Right hindlimb (tissue), 1 donor: ENCODE measurements at places on chromosomes 5 and 9.

DNA sequence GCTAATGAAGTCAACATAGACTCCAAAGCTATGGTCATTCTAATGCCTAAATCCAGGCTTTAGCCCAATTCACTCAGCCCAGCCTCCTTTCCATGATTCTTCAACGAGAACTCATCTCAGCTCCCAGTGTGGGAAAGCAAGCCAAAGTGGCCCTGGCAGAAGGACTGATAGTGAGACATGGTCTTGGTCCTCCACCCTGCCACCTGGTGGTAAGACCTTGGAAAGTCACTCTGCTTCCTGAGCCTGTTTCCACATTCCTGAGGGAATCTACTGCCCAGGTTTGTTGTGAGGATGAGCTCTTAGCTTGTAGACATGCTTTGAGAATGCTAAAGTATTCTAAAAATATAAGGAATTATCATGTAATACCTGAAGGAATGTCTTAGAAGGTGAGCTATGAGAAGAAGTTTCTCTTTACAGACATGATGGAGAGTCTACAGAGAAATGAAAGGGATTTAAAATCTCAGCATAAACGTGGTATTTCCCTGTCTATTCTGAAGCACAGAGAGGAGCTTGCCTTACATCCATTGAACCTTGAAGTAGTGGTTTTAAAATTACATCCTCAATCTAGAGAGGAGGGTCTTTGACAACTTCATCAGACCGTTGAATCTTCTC, 173.5 kb downstream of the TRIM32 start:
- peak; percentile 53 for DNase-seq

GRCh38 chr5:121108725-121109124, 644.6 kb downstream of the PRR16 start:
- no peak for DNase-seq

- DNase-seq, result peak; percentile 21
Measured at GRCh38 chr9:105413525-105413924, 34.3 kb upstream of the FSD1L start.

GRCh38 chr5:13553896-13554295, 390.6 kb downstream of the DNAH5 start:
- peak; percentile 26 for DNase-seq

DNA sequence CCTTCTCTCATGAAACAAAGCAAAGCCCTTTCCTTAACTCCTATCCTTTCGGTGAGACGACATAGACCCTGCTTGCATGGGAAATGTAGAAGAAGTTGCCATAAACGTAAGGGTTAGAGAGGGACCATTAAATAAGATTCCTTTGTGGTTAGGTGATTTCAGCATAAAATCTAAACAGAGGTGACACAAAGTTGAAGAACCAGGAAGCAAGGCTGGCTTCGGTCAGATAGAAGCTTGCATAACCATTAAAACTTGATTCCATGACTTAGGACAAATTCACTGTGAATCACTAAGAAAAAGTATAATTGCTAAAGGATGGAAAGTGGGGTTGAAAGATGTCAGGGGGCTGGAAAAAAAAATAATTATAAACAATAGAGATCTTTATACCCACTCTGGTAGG, 30.9 kb upstream of the ABLIM3 start:
- DNase-seq, result no peak

GRCh38 chr5:90020575-90021538, 388.7 kb downstream of the CETN3 start:
- DNase-seq, result no peak

- peak; percentile 78 for DNase-seq
Measured at GRCh38 chr9:35341585-35341984, 148.3 kb upstream of the RUSC2 start.

DNA sequence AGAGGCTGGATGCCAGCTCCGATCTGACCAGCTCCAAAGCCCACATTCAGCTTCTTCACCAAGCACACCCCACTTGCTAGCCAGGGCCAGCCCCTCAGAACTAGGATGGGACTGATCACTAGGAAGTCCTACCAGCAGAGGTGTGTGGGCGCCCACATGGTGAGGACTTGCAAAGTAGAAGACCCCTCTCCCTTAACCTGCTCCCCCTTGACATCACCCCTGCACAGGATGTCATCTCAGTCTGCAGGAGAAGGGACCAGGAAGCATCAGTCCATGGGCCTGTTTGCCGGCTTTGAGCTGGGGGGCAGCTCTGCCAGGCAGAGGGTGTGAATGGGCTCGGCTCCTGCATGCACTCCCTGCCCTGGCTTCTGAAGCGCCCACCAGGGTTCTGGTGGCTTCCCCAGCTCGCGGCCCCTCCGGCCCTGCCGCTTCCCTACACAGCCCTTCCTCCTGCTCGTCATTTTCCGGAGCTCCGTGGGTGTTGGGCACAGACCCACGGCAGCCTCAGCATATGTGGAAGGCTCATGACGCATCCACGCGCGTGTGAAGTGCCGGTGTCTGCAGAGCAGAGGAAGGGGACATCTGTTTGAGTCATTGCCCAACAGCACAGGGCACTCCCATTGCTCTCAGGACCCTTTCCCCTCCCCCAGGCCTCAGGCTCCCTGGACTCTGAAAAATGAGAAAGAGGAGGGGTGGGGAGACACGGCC, 3.7 kb upstream of the FAM78A start:
- DNase-seq, result peak; percentile 18

GRCh38 chr9:137540536-137540935, 9.7 kb downstream of the PNPLA7 start:
- no peak for DNase-seq

DNA sequence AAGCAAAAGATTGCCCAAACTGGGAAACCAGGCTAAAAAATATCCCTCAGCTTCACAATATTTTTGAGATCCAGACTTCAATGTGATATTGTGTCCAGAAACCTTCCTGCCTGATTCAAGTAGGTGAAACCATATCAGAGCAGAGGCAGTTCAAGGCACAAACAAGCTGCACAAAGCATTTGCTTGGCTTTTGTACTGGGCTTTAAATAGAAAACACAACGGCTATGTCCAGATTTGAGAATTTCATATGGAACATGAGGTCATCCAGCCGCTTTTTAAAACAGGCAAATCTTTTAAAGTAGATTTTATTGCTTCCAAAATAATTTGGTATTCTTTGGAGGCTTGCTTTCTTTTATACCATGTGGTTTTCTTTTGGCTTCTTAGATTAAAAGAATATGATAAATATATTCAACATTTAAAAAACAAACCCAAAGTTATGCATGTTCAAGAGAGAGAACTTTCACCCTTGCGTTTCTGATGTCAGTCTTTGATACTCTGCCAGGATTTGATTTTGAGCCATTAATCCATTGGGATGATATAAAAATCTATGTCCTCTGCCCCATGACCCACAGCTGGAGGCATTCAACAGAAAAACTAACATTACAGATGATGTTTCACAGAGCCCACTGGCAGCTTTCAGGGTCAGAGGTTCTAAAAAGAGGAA, 29.0 kb upstream of the CCDC112 start:
- no peak for DNase-seq

- no peak for DNase-seq
Measured at GRCh38 chr9:125534971-125535701, 171.9 kb downstream of the MAPKAP1 start.

GRCh38 chr5:177233802-177234201, 69.7 kb downstream of the RAB24 start:
- DNase-seq, result no peak

DNA sequence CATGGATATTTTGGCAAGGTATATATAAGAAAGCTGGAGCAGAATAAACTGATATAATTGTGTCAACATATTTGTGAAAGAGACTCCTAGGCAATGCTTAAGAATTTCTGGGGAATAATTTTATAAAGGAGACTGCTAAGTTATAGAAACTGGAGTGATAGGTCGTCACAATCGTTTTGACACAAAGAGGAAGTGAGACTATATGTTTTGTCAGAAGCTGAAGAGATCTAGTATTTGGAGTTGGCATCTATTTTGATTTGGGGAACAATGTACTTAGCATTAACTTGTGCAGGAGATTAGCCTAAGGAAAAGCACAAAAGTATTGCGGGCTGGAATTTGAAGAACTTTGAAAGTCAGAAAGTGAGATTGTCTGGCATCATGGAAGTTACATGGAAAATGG, 582.5 kb downstream of the TAF11L14 start:
- DNase-seq, result no peak

GRCh38 chr5:29963956-29964355, 1229.5 kb upstream of the CDH6 start:
- DNase-seq, result no peak

DNA sequence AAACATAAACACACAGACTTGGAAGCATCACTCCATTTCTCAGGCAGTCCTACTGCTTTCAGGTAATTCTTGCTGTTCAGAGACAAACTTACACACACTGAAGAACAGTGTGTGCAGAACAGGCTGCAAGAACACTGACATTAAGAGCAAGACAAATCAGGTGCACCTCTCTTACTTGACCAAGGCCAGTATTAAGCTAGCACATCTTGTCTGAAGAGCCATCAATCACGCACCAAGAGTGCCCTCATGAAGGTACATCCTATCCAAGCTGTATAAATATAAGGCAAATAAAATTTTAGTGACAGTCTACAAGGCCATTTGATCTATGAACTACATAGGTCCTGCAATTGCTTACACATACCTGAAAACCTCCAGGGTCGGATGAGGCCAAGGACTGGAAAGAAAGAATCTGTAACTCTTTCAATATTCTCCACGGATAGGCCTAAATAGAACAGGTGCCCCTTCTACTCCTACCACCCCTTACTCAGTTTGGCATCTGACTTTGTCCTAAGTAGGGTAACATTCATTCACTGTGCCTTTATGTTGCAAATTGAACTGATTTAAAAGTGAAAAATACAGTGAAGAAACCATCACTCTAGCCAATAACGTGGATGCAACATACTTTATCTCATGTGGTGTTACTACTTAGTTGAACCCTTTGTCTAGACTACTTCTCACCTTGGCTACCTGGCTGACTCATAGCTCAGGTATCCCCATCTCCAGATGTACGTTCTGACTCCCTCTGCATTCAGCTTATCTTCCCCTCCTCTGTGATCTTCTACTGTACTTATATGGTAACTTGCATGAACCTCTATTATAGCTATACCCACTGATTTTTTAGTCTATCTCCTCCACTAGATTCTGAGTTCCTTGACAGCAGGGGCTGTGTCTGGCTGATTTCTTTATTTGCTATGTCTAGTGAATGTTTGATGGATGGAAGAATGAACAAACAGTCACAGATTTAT, 256.3 kb downstream of the KIAA0825 start:
- no peak for DNase-seq

DNA sequence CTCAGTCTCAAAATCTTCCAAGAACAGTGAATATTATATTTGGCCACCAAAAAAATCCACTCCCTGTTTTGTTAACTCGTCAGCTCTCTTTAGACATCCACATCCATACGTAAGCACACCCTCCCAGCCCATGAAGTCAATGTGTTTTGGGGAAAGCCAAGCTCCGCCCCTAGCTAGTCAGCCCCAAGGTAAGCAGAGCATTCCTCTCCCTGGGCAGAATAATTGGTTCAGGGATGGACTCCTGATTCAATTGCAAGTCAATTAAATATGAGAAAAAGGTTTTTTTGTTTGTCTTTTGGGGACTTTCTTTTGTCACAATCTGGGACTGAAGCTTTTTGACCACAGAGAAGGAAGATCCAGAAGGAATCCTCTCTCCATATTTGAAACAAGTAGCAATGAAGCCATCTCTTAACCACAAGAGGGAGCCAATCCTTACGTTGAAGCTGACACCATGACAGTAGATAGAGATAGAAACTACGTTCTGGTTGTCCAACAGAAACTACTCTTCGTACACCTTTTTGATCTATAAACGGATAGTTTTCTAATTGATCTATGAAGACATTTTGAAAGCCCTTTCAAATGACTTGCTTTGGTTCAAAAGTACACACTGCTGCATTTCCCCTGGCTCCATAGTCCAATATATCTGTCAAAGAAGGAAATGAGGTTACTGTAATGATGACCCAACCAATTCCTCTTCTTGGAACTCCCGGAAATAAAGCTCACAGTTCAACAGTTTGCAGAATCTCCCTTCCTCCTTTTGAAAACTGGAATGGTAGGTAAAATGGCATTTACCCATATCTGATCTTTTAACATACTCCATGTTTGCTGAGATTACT, 166.4 kb downstream of the TLE1 start:
- no peak for DNase-seq

- DNase-seq, result peak; percentile 97
Measured at GRCh38 chr9:14314929-14315874, 1.3 kb upstream of the NFIB start.

GRCh38 chr9:132504488-132504887, 77.9 kb upstream of the BARHL1 start:
- DNase-seq, result no peak

GRCh38 chr5:96978812-96979449, 43.1 kb downstream of the LNPEP start:
- DNase-seq, result no peak
